ENCODE measurements at places on chromosomes 11 and 22. TPM values are rescaled to one million over a fixed set of nuclear protein-coding genes. Genes with fewer than 3 reads are reported as not detected.

GRCh38 chr11:58199271-58199670, 4.7 kb downstream of the OR1S2 start:
- no peaks in the 10 kb centered on the region for H3K4me1 ChIP-seq
- no peak overlapping the region for H3K27ac ChIP-seq
- H3K4me3 ChIP-seq: no peak overlapping the region
- peaks cover 7% of the 10 kb centered on the region for H3K27me3 ChIP-seq
- no peaks in the 10 kb centered on the region for H3K36me3 ChIP-seq
- DNase-seq: no peak

- no peak overlapping the region for H3K27ac ChIP-seq
- H3K36me3 ChIP-seq: no peaks in the 10 kb centered on the region
- no peaks in the 10 kb centered on the region for H3K4me1 ChIP-seq
- no peak overlapping the region for H3K4me3 ChIP-seq
- DNase-seq: no peak
- no peaks in the 10 kb centered on the region for H3K27me3 ChIP-seq
These were observed 81.3 kb downstream of the CTNND1 start for GRCh38 chr11:57842873-57843272.

GRCh38 chr11:42975180-42975529, 336.6 kb upstream of the API5 start:
- H3K4me3 ChIP-seq: no peak overlapping the region
- no peaks in the 10 kb centered on the region for H3K27me3 ChIP-seq
- H3K27ac ChIP-seq: no peak overlapping the region
- no peaks in the 10 kb centered on the region for H3K36me3 ChIP-seq
- DNase-seq: no peak
- H3K4me1 ChIP-seq: no peaks in the 10 kb centered on the region

GRCh38 chr11:8392166-8392565, 128.5 kb upstream of the LMO1 start:
- H3K27me3 ChIP-seq: peaks cover 40% of the 10 kb centered on the region
- no peak overlapping the region for H3K27ac ChIP-seq
- H3K4me1 ChIP-seq: no peaks in the 10 kb centered on the region
- no peak for DNase-seq

GRCh38 chr22:40443732-40444131, 73.3 kb downstream of the SGSM3 start:
- H3K27me3 ChIP-seq: no peaks in the 10 kb centered on the region
- H3K27ac ChIP-seq: peak overlapping the region; percentile 72
- H3K4me3 ChIP-seq: no peak overlapping the region
- no peak for DNase-seq

DNA sequence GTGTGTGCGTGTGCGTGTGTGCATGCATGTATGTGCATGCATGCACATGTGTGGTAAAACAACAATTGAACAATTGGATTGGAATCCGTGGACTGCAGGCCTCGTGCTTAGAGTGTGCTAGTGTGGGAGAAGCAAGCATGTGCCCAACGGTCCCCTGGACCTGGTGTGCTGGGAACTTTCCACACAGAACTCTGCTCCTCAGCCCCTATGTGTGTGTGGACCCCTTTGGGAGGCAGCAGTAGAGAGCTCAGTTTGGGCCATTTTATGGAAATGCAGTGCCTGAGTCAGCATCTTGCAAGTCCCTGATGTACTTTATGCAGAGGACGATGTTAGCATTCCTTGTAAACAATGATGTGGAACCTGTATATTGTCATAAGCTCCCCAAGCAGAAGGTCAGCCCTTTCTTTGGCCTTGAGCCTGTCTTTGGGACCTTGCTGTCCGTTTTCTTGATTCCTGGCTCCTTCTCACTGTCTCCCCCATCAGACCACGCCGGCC, 167.3 kb downstream of the TBC1D22A start:
- no peak for DNase-seq
- peaks cover 26% of the 10 kb centered on the region for H3K4me1 ChIP-seq
- H3K27ac ChIP-seq: no peak overlapping the region
- H3K36me3 ChIP-seq: peaks cover 2% of the 10 kb centered on the region
- H3K27me3 ChIP-seq: no peaks in the 10 kb centered on the region

DNA sequence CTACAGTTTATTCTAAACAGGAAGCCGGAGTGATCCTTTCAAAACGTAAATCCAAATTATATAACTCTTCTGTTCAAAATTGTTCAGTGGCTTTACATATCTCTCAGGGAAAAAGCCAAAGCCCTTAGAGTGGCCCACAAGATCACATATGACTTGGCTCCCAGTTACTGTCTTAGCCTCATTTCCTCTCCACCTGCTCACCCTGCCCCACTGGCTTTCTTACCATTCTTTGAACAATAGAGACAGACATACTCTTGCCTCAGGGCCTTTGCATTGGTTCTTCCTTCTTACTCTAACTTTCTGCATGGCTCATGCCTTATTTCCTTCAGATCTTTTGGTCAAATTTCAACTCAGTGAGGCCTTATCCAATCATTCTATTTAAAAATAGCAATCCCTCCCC, 52.1 kb downstream of the STIM1 start:
- H3K27me3 ChIP-seq: no peaks in the 10 kb centered on the region
- peaks cover 6% of the 10 kb centered on the region for H3K36me3 ChIP-seq
- peak overlapping the region; percentile 9 for H3K4me3 ChIP-seq
- H3K4me1 ChIP-seq: peaks cover 69% of the 10 kb centered on the region
- no peak for DNase-seq

- H3K27me3 ChIP-seq: no peaks in the 10 kb centered on the region
- no peaks in the 10 kb centered on the region for H3K4me1 ChIP-seq
- no peak overlapping the region for H3K27ac ChIP-seq
- DNase-seq: no peak
These were observed 1339.8 kb downstream of the LRRC4C start for GRCh38 chr11:40119661-40120060.

GRCh38 chr22:19526702-19527111, 2.5 kb upstream of the CLDN5 start:
- no peak for DNase-seq
- peaks cover 33% of the 10 kb centered on the region for H3K27me3 ChIP-seq
- H3K4me3 ChIP-seq: peak overlapping the region; percentile 66
- H3K4me1 ChIP-seq: peaks cover 11% of the 10 kb centered on the region

DNA sequence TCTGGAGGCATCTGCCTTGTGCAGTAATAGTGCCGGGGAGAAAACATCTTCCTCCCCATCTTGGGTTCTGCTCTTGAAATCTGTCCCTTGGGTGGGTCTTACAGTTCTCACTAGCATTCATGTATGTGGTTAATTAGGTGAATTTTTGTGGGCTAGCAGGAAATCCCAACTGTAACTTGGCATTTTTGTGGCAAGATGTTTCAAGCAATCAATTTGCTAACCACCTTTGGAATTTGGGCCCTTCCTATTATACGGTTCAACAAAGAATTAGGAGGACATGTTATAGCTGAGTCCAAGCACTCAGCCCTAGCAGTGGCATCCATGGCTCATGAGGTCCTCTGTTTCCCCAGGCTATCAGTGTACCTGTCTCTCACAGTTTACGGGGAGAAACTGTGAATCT, 89.1 kb upstream of the MTNR1B start:
- no peaks in the 10 kb centered on the region for H3K36me3 ChIP-seq
- DNase-seq: no peak
- peaks cover 19% of the 10 kb centered on the region for H3K27me3 ChIP-seq
- H3K4me1 ChIP-seq: no peaks in the 10 kb centered on the region

DNA sequence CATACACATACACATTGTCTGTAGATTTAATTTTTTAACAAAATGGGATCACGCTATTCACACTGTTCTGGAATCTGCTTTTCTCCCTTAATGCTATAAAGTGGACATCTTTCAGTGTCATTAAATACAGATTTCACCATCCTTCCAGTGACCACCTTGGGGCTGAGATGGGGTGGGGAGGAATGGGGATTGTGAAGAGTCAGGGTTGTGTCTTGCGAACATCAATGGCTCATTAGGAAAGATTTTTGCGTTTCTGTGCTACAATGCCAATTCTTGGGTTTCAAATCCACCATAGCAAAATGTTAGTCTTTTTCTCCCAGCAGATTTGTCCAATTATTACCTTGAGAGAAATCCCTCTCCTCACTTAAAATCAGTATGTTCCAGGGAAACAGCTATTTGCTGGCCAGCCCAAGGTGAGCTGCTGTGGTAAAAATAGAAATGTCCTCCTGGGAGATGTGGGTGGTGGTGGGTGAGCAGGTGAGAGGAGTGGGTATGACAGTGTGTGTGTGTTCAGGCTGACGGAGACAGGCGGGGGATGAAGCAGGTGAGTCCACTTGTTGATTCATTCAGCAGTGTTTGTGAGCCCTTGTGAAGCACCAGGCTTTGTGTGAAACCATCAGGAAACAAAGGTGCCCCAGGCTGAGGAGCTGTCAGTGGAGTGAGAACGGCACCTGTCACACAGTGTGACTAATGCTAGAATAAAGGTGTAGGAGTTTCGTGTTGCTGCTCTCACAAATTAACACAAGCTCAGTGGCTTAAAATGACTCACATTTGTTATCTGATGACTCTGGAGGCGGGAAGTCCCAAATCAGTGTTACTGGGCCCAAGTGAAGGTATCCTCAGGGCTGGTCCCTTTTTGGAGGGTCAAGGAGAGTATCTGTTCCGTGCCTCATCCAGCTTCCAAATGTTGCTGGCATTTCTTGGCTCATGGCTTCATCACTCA, 1.7 kb upstream of the CBX6 start:
- H3K36me3 ChIP-seq: no peaks in the 10 kb centered on the region
- H3K27ac ChIP-seq: peak overlapping the region; percentile 92
- no peak for DNase-seq

- H3K4me1 ChIP-seq: no peaks in the 10 kb centered on the region
- DNase-seq: no peak
- no peaks in the 10 kb centered on the region for H3K36me3 ChIP-seq
These were observed 633.0 kb downstream of the TBC1D22A start for GRCh38 chr22:47395481-47395880.

GRCh38 chr11:67344264-67344663, 9.1 kb downstream of the POLD4 start:
- H3K27me3 ChIP-seq: no peaks in the 10 kb centered on the region
- no peak for DNase-seq
- H3K27ac ChIP-seq: peak overlapping the region; percentile 65
- H3K36me3 ChIP-seq: no peaks in the 10 kb centered on the region
- peak overlapping the region; percentile 31 for H3K4me3 ChIP-seq

DNA sequence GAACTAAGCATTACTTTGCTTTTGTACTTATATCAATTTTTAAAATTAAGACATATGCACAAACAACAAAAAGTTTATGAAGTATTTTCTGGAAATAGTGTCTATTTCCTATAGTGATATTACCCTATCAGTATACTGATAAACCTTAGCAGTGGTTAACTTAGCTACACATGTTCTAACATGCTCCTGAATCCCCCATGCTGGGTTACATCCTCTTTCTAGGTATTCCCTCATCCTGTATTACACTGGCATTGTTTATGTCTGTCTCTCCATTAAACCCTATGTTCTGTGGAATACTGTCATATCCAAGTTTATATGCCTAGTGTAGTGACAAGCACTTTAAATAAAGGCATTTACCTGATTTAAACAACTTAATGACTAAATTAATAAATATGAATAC, 1.8 kb upstream of the FAR1 start:
- H3K4me3 ChIP-seq: no peak overlapping the region
- no peak for DNase-seq

GRCh38 chr11:2155511-2155910, 5.5 kb downstream of the INS start:
- no peak overlapping the region for H3K27ac ChIP-seq
- DNase-seq: no peak
- peaks cover 5% of the 10 kb centered on the region for H3K4me1 ChIP-seq
- peaks cover 9% of the 10 kb centered on the region for H3K27me3 ChIP-seq
- no peak overlapping the region for H3K4me3 ChIP-seq

DNA sequence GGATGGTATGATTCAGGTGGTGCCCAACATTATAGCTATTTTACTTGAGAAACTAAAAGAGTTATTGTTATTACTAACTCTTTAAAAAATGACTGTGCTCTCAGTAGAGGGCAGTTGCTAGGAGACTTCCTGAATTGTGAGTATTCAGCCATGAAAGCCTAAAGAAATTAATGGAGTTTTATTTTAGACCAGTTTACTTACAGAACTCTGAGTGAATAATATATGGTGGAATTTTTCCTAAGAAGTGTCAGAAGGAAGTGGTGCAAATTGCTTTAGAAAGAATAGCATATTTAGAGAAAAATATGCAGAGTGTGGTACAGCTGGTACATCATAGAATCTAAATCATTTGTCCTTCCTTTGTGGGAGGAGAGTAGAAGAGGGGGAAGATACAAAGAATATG, 689.9 kb upstream of the CCDC90B start:
- no peaks in the 10 kb centered on the region for H3K4me1 ChIP-seq
- H3K27me3 ChIP-seq: no peaks in the 10 kb centered on the region
- H3K4me3 ChIP-seq: no peak overlapping the region
- H3K27ac ChIP-seq: no peak overlapping the region
- no peaks in the 10 kb centered on the region for H3K36me3 ChIP-seq

DNA sequence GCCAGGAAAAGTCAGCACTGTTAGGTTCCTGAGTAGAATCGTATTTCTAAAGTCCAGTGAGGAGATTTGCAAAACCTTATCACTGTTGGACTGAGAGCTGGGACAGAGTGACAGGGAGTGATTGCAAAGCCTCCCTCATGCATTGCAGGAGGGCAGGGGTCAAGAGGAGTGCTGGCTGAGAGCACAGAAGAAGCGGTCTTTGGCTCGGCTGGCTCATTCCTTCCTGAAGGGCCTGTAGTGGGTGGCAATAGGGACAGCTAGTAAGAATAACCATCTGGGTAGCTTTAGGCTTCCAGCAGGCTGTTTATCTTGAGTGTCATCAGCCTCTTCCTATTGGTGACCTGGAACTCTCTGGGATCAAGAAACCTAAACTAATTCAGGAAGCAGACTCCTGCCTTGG, 53.4 kb downstream of the CD44 start:
- peak overlapping the region; percentile 31 for H3K4me3 ChIP-seq

DNA sequence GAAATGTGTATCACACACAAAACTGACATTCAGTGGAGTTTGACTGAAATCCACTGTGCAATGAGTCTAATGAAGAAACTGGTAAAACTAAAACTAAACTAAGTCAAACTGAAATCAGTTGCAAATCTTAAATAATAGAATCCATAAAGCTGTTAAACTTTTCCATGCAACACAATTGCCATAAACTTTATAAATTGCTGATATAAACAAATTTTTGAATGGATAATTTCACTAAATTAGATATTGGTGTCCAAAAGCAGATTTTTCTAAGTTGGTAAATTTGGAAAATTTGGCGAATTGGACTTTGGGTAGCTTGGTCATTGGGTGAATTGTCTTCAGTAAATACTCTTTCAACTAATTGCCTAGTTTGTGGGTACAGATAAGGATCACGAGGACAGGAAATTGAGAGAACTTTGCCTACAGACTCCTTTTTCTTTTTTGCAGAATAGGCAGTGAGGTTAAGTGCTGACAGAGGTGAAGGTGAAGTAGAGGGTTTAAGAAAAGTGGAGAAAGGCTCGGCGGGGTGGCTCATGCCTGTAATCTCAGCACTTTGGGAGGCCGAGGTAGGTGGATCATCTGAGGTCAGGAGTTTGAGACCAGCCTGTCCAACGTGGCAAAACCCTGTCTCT, 12.8 kb downstream of the MRPL17 start:
- peak overlapping the region; percentile 39 for H3K27ac ChIP-seq
- no peak for DNase-seq
- H3K27me3 ChIP-seq: no peaks in the 10 kb centered on the region
- H3K4me3 ChIP-seq: peak overlapping the region; percentile 63

The SVIP gene
- 47.6 TPM for total RNA-seq

The GPHA2 gene
- total RNA-seq: not detected

The BRSK2 gene
- 0.25 TPM for total RNA-seq

The HBG1 gene
- not detected for total RNA-seq

The LAYN gene
- not detected for total RNA-seq

The AQP11 gene
- 0.16 TPM for total RNA-seq

The RFPL3 gene
- total RNA-seq: not detected

The DGCR6 gene
- 6.2 TPM for total RNA-seq

The OR10A2 gene
- not detected for total RNA-seq

The SCGB1C1 gene
- total RNA-seq: not detected

The SCGB1D4 gene
- total RNA-seq: not detected
